Ovary (tissue), 10 donors: ENCODE measurements at places on chromosomes 2 and 18. TPM values are rescaled to one million over a fixed set of nuclear protein-coding genes. Genes with fewer than 3 reads are reported as not detected.
A peak's percentile ranks its signal among the peaks of the same experiment; 100 is the strongest.

- no peak for DNase-seq
Measured at GRCh38 chr2:72036173-72036545, 111.5 kb downstream of the CYP26B1 start.

DNA sequence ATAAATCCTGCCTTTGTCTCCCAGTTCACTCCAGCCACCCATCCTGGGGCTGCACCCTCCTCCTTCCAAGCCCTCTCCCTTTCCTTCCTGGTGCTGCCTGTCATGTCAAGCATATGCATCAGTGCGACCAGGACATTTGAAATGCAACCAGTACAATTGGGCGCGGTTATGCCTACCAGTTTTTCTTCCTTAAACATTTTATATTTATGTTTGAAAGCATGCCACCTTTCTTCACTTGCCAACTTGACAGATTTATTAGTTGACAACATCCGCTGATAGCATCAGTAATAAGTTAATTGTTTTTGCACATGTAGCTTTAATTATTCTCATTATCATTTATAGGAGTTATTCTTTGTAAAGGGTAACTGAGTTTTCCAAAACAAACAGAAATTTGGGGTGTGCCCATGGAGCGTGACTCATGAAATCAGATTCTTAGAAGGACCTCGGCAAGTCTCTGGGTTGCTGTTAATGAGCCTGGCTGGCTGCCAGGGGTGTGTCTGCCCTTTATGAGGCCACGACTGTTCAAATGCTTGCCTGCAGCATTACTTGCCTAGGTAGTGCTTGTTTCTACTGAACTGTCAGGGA is 32.8 kb upstream of the IL1B start:
- DNase-seq, result no peak

GRCh38 chr2:190504912-190505311 is 29.6 kb downstream of the NEMP2 start:
- DNase-seq, result no peak

GRCh38 chr18:34807106-34807796 is 97.2 kb downstream of the DTNA start:
- DNase-seq, result no peak

GRCh38 chr2:42101206-42102023 is 53.6 kb downstream of the PKDCC start:
- peak; percentile 73 for DNase-seq

- DNase-seq, result peak; percentile 61
Measured at GRCh38 chr2:1550658-1551316, 137.5 kb downstream of the TPO start.

The FHOD3 gene
- 9.0 TPM for total RNA-seq

The NDC80 gene
- total RNA-seq, result not detected

The CHRNG gene
- not detected for total RNA-seq

The BOD1L2 gene
- total RNA-seq, result not detected
